Femur (tissue), 1 donor: ENCODE measurements at places on chromosomes 1 and 21.

- DNase-seq = peak; percentile 70
These were observed 90.1 kb downstream of the TENT5C start for GRCh38 chr1:117695796-117696490.

- no peak for DNase-seq
These were observed 166.7 kb upstream of the BEND5 start for GRCh38 chr1:48943393-48943792.

GRCh38 chr1:230285351-230285750, 140.8 kb downstream of the PGBD5 start:
- no peak for DNase-seq

- no peak for DNase-seq
These were observed 56.5 kb upstream of the MTF2 start for GRCh38 chr1:93022580-93022979.

DNA sequence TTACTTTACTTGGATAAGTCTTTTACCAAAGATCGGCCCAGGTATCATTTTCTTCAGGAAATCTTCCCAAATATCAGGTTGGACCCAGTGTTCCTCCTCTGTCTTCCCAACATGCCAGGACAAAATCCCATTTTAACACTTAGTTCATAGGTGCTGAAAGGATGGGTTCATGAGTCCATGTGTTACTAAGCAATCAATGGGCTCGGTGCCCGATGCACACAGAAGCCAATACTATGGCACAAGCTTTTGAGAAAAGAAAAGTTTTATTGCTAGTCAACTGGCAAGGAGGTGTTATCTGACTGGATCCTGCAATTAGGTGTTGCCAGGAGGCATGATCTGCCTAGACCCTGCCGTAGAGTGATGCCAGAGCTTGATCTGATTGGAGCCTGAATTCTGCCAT, 133.3 kb upstream of the SLC44A3 start:
- DNase-seq = no peak

GRCh38 chr1:25700144-25700523, 83.5 kb downstream of the MAN1C1 start:
- DNase-seq = peak; percentile 70

DNA sequence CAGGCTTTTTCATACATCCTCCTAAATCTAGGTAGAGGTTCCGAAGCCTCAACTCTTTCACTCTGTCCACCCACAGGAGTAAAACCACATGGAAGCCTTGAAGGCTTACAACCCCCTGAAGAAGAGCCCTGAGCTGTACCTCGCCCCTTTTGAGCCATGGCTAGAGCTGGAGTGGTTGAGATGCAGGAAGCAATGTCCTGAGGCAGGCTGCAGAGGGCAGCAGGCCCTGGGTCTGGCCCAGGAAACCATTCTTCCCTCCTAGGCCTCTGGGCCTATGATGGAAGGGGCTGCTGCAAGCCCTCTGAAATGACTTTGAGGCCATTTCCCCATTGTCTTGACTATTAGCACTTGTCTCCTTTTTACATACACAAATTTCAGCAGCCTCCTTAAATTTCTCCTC, 1503.0 kb downstream of the KCNT2 start:
- no peak for DNase-seq

- no peak for DNase-seq
These were observed 391.2 kb downstream of the RWDD3 start for GRCh38 chr1:95625224-95625623.

GRCh38 chr1:152162792-152163463, 3.9 kb upstream of the RPTN start:
- DNase-seq = no peak

DNA sequence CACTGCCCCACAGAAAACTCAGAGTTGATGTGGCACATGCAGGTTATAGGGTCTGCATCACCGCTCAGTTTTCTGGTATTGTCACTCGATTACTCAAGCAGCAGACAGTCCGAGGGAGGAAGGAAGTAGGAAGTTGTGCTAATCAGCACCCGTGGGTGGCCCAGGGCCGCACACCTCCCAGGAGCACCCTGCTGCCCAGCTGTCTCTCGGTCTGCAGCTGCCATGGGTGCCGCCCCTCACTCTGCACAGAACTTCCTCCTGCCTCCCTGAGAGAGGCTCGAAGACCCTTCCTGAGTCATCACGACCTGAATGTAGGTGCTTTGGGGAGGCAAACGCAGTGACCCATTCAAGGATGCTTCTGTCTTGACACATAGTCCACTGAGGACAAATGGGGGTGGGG, 4.2 kb upstream of the TFF3 start:
- DNase-seq = peak; percentile 37

DNA sequence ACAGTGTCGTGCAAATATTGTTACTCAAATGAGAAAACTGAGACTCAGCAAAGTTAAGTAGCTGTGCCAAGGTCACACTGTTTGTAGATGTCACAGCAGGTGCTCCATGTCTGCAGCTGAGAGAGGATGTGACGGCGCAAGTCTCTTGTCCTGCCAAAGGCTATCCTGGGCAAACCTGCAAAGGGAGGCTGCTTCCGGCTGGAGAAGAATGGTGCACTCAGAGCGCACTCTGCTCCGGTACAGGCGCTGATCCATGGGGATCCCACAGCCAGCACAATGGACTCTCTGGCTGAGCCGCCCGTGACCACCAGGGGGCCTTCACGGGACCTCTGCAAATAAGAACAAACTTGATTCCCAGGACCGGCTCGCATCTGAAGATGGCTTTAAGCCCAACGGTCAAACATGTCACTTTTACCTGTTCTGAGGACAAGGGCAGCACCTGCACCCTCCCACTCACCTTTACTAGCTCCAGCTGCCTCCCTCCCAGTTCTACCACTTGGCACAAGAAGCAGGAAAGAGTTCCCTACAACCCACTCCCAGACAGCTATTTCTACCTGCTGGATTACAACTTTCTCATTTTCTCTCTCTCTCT, 21.9 kb downstream of the RD3 start:
- DNase-seq = peak; percentile 80

GRCh38 chr1:225470211-225471108, 42.6 kb upstream of the LBR start:
- DNase-seq = no peak

GRCh38 chr1:119453021-119453420, 38.1 kb downstream of the HSD3B2 start:
- peak; percentile 74 for DNase-seq

- no peak for DNase-seq
These were observed 21.2 kb downstream of the ALDH4A1 start for GRCh38 chr1:18881164-18881563.

- no peak for DNase-seq
These were observed 276.9 kb downstream of the MATN1 start for GRCh38 chr1:30446508-30446907.

DNA sequence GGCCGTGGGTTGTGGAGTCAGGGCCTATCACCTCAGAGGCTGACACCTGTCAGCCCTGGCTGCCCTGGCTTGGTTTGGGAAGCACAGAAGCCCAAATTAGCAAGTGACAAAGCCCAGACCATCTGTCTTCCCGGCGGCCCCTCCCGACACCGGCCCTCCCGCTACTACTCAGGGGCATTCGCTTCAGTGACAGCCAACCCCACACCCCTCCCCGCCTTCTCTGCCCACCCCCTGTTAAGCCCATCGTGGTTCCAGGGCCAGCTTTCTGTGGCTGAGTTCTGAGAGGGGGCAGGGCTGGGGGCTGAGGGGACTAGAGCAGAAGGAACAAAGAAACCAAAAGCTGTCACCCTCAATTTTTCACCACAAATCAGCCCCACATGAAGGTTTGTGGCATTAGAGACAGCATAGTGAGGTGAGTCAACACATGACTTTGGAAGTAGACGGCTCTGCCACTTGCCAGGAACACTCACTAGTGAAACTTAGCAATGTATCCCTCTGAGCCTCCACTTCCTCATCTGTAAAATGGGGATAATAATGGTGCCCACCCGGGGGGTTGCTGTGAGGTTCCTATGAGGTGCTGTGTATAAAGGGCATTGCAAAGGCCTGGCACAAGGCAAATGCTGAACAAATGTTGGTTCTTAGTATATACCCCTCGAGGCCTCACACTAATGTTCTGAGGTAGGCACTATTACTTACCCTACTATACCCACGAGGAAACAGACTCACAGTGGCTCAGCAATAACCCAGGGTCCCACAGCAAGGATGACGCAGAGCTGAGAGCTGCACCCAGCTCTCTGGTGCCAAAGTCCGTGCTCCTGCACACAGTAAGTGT, 5.2 kb upstream of the TNNI1 start:
- peak; percentile 67 for DNase-seq

DNA sequence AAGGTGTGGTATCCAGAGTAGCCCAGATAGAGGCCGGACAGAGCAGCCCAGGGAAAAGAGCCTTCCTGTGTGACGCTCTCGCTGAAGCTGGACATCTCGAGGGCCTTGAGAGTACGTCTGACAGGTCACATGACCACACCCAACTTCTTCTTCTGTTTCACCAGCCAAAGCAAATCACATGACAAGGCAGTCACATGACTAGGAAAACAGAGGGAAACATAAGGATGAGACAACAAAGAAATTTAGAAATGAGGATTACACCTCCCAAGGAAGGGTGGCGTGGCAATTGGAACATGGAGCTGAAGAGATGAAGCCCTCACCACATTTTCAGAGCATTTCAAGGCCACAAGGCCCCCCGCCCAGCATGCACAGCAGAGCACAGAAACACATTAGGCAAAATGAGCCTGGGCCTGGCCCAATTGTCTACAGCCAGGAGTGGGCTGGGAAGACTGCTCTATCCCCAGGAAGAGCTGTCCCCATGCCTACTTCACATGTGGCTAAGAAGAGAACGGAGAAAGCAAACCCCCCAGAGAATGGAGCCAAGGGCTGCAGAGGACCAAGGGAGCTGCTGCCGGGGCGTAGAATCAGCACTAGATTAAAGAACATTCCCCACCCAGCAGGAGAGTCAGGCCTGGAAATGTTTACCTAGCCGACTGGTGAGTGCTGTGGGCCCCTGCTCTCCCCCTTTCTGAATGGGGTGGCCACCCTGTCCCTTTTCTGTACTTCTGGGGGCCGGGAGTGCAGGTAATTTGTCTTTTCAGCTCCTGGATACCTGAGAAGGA, 305.1 kb downstream of the NPHP4 start:
- no peak for DNase-seq

- DNase-seq = peak; percentile 86
These were observed 111.7 kb upstream of the IRF2BP2 start for GRCh38 chr1:234721476-234722269.

GRCh38 chr1:94737124-94737998, 82.8 kb upstream of the SLC44A3 start:
- no peak for DNase-seq

- no peak for DNase-seq
These were observed 31.7 kb upstream of the TRIM17 start for GRCh38 chr1:228448372-228448771.
